Lower lobe of right lung (tissue), 2 donors: ENCODE measurements at places on chromosomes 6 and 20.

GRCh38 chr20:32132911-32133549, 23.5 kb downstream of the TM9SF4 start:
- DNase-seq: no peak

DNA sequence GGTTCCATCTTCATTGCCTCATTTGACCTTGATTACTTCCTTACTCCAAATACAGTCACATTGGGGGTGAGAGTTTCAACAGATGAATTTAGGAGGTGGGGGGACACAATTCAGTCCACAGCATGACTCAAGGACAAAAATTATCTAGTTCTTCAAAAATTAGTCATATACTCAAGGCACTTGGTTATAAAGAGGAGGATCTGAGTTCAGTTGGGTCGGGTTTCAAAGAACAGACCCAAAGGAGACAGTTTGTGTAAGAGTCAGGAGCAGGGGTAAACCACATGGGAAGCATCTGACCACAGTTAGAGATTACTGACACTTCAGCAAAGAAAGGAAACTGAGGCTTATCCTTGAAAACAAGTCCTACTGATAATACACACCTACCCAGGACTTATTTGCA, 138.0 kb downstream of the TBC1D7 start:
- DNase-seq: no peak

DNA sequence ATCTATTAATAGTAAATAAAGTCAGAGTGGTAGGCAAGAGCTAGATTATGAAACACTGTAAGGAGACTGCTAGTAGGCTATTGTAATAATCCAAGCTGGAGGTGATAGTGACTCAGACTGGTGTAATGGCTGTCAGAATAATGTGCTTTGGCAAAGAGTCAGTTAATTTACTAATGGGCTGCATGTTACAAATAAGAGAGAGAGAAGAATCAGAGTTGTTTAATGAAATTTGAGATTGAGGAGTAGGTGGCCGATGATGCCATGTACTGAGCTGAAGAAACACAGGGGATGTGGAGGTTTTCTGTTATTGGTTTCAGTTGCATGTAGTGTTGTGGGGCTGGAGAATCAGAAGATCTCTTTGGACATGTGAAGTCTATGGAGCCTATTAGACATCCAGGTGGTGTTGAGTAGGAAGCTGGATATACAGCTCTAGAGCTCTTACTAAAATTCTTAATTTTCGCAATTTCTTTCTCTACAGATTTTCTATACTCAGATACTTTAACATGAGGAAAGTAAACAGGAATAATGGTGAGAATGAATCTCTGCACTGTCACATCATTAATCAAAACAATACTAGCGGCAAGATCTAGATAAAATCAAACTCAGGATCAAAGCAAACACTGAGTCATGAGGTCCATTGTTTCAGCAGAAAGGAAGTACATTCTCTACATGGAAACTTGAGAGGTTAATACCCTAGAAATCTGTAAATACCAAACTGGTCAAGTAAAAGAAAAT, 167.7 kb downstream of the SIM1 start:
- no peak for DNase-seq

- no peak for DNase-seq
These were observed 221.6 kb upstream of the FOXA2 start for GRCh38 chr20:22805996-22806395.

- peak; percentile 90 for DNase-seq
These were observed at the start of gene CGAS for GRCh38 chr6:73452107-73452461. Gene CGAS (minus strand): TSS chr6:73452297. CDS start chr6:73452181, 116 bp downstream.

- DNase-seq: peak; percentile 78
These were observed 3.1 kb downstream of the TRMT6 start for GRCh38 chr20:5947276-5947675.

GRCh38 chr6:43508481-43509141, 1.5 kb downstream of the LRRC73 start:
- DNase-seq: no peak

DNA sequence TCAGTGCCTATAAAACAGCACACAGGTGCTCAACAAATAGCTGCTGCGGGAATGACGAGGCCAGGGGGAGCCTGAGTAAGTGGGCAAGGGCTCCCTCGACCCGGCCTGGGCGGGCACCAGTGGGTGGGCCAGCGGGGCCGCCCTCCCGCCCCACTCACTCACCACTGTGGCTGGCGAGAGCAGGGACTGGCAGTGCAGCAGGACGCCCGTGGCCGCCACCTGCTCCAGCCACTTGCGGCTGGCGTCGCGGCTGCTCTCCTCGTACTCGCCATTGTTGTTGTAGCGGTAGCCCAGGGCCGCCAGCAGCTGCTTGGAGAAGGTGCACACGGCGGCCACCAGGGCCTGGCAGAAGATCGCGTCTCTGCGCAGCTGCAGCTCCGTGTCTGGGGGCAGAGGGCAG, 191.5 kb downstream of the PREX1 start:
- no peak for DNase-seq

DNA sequence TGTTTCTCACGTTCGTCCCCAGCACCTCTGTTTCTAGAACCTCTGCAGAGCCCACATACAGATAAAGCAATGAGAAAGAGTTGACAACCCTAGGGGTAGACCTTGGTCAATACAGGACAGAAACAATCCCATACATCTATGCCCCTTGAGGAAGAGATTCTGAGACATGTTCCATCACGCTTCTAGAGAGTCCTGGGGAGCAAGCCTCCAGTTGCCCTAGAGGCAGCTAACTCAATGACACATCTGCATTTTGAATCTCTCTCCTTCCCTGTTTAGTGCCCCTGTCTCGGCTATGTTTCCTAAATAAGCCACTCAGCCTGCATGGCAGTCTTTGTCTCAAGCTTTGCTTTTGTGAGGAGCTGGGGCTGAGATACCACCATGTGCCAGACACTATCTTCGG, 435.3 kb downstream of the CD83 start:
- no peak for DNase-seq

DNA sequence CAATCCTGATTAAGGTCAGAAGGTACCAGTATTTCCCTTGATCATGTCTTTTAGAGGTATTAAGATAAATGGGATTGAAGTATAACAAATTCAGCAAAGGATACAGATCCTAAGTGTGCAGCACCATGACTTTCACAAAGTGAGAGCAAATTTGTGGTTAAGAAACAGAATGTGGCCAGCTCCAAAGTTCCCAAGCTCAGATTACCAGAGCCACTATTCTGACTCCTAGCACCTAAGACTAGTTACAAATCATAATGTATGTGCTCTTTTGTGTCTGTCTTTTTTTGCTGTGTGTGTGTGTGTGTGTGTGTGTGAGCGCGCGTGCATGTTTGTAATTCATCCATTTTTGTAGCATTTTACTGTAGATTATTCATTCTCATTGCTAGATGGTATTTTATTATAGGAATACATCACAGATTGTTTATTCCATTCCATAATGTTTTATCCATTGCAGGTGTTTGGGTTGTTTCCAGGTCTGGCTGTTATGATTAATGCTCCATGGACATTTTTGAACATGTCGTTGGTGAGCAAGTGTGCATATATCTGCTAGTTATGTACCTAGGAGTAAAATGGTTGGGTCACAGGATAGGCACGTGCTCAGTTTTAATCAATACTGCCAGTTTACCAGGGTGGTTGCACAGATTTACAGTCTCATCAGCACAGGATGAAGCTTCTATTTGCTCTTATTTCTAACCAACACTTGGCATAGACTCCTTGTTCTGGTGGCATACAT, 314.0 kb upstream of the JAG1 start:
- no peak for DNase-seq

DNA sequence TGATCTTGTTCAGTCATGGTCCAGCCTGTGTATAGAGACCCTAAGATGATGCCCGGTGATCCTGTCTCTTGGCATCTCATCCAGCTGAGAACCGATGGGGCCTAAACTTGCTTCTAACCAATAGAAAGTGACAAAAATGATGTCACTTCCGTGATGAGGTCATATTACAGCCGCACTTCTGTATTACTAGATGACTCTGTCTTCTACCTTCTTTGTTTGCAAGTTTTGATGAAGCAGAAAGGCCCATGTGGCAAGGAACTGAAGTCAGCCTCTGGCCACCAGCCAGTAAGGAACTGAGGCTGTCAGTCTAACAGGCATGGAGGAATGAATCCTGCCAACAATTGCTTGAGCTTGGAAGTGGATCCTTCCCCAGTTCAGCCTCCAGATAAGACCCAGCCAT, 32.8 kb upstream of the HLA-C start:
- DNase-seq: no peak

- DNase-seq: no peak
These were observed 11.0 kb downstream of the ARMC12 start for GRCh38 chr6:35747877-35748276.

DNA sequence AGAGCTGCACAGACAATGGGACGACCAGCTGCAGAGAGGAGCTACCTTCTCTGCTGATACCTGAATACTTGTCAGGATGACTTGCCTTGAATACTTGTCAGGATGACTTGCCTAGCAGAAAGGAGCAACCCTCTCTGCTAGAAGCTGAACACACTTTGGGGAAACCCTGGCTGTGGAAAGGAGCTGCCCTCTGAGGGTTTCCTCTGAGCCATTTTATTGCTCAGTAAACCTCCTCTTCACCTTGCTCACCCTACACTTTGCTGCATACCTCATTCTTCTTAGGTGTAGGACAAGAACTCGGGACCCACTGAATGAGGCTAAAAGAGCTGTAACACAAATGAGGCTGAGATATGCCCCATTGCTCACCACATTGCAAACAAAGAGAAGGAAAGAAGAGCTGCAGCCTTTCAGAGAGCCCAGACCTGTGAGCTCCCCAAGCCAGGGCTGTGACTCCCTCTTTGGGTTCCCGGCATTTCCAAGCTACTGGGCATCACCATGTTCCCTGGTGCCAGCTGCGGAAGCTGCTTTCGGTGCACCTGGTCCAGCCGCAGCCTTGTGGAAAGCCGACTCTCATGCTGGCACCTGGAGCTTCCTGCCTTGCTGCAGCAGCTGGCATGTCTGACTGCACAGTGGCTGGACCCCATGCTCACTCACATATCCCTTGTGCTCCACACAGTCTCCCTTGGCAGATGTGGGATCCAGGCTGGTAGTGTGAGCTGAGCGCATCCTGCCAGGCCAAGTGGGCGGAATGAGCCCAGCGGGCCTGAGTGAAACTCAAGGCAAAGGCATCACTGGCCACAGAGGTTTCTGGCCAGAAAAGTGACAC, 106.7 kb upstream of the AHI1 start:
- no peak for DNase-seq

- DNase-seq: no peak
These were observed 88.1 kb downstream of the DACT2 start for GRCh38 chr6:168231393-168231957.

GRCh38 chr6:135331002-135331401, 149.9 kb downstream of the MYB start:
- DNase-seq: no peak
